ENCODE measurements at places on chromosomes 5 and 9.

GRCh38 chr9:106653213-106653612 is 209.8 kb upstream of the ZNF462 start:
- no peak for DNase-seq

GRCh38 chr5:177311392-177311722 is 341 bp downstream of the MXD3 start:
- no peak for DNase-seq

DNA sequence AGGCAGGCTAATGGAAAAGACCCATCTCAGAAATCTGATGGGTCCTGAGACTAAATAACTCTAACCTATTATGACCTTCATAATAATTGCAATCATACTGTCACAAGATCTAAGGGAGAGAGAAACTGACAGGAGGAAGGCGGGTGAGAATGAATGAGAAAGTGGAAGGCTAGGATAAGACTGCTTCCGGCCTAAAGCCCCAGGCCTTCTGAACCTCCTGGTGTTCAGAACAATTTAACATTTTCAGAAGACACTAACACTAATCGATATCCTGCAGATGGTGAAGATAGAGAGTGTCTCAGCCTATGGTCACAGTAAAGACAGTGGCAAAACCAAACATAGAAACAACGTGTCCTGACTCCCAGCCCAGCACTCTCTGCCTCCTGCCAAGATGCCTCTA is 1.2 kb downstream of the RPS14 start:
- no peak for DNase-seq

DNA sequence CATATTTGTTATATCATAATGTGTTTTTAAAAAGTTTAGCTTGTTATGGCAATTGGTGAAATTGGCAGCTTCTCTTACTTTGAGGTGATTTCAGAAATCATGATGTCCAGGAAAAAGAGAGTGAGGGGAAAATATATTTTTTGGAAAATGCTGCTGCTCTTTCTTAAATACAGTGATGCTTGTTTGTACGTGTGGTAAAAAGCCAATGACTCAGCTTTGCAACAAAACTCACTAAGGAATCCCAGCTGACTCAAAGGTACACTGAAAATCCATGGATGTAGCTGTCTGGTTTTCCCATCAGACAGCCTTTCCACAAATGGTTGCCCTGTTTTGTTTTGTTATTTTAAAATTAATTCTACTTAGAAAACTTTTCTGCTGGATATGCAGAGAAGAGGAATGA is 306.4 kb upstream of the PAPPA start:
- DNase-seq, result no peak

DNA sequence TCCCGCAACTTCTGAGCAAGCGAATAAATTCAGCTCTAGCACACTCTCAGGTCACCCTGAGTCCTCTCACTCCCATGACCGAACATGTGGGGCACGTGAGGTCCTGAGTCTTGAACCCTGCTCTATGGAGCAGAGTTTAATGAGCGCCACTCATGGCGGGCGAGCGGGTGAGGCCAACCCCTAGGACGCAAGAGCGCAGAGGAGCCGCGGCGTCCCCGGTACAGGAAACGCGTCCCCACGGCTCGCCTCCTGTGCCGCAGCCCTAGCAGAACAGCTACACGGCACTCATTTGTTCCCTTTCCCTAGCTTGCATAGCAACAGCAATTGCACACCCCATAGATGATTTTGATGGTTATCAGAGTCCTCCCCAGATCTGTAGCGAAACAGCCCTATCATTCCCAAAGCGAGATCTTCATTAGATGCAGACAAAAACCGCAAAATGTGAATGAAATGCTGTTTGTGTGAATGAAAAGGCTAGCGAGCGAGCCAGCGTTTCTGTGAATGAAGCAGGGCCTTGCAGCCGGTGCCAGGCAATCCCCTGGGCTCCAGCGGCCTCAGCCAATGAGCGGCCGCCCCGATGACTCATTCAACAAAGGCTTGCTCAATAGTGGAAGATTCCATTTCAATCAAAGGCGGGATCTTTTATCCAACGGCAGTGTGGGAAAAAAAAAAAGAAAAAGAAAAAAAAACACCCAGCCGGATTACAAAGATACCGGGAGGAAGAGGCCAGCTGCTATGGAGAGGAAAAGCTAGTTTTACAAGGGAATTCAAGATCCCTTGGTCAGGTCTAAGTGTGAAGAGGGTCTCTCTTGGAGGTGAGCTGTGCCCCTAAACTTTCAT is 1.5 kb upstream of the SHC3 start:
- peak; percentile 54 for DNase-seq

- no peak for DNase-seq
Measured at GRCh38 chr5:1887588-1888360, 5.0 kb upstream of the IRX4 start.

DNA sequence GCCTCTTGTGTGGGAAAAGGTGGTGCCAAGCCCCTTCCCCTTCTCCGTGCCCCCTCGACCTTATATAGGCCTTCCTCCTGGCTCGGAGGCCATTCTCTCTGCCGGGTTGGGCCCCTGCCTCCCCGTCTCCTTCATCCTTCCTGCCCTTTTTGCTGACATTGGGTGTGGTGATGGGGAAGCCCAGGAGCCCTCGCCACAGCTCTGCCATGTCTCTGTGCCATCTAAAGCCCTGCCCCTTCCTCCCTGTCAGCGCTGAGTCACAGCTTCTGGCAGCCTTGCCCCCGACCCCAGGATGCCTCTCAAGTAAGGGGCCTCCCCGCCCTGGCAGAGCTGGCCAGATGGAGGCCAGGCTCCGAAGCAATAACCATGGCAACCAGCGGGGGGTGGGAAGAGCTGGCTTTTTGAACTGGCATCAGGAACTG is 30.4 kb downstream of the JADE2 start:
- peak; percentile 87 for DNase-seq

GRCh38 chr9:100370064-100370723 is 17.5 kb upstream of the TEX10 start:
- no peak for DNase-seq

DNA sequence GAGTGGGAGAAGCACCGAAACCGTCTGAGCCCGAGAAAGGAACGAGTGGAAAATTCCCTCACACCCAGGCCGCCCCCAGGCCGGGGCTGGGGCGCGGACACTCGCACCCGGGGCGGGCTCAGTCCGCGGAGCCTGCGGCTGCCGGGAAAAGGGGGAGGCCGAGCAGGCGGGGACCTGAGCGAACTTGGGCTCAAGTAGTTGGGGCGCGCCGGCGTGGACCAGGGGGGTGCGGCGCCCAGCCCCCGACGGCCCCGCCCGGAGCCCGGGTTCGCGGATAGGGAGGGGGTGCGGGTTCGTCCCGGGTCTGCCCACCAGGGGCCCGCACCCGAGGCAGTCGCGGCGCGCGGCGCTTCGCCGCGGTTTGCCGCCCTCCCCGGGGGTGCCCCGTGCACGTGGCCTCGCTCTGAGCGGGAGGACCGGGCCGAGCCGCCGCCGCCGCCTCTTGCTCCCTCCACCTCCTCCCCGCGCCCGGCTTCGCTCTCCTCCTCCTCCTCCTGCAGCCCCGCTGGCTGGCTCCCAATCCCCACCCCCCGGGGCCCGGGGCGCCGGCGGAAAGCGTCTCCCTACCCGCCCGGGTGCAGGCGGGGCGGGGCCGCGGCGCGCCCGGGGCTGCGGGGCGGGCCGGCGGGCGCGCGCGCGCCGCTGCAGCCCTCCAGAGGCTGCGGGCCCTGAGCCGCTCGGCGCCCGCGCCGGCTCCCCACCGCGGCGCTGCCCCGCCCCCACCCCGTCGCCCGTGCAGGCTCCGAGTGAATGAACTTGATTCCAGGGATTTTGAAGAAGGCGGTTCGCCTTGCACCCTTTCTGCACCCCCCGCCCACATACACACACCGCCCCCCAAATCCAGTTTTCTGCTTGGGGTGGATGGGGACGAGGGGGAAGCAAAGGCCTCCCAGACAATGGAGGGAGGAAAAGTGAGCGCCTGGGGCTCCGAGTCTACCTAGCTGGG is 1.3 kb upstream of the NFIB start:
- no peak for DNase-seq

GRCh38 chr5:77398896-77399295 is 93.2 kb downstream of the WDR41 start:
- DNase-seq, result no peak

GRCh38 chr5:132265336-132266030 is 8.0 kb downstream of the PDLIM4 start:
- DNase-seq, result no peak

DNA sequence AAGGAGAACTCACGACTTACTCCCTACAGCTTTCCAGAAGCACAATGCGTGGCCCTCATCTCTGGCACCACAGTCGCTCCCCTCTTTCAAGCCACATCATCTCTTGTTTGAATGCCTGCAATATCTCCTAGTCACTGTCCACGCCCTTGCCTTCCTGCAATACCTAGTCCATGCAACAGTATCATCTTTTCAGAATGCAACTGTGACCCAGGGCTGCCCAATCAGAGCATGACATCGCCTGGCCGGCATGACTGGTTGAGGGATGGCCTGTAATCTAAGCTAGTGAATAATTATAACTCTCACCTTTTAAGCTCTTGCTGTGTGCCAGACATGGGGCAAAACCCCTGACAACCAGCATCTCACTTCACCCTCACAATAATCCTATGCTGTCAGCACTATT is 52.5 kb upstream of the CPEB4 start:
- no peak for DNase-seq

DNA sequence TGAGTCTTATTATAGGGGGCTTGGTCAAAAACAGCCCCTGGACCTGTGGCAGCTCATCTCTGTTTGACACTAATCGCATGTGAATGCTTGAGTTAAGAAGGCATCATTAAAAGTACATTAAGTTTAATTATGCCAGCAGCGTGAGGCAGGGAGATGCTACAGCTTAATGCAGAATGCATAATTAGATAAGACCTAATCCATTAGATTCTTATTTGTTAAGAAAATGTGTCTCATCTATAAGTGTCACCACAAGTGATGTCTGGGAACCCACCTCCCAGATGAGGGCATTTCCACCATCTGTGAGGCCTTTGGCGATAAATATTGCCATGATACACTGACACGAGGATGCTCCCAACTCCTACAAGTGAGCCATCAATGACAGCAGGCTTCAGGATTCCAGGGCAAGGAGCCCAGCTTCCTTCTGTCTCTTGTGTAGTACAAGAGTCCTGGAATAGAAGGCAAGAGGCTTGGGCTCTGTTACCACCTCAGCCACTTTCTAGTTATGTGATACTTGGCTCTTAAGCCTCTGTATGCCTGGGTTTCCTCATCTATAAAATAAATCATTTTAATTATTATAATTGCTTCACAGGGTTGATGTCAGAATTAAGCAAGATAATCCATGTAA is 202.7 kb downstream of the FAM114A2 start:
- no peak for DNase-seq

- DNase-seq, result no peak
Measured at GRCh38 chr5:140118302-140118936, 4.5 kb downstream of the PURA start.

- DNase-seq, result no peak
Measured at GRCh38 chr5:96257904-96258303, 175.1 kb downstream of the PCSK1 start.

GRCh38 chr9:87338088-87338989 is 159.3 kb upstream of the DAPK1 start:
- no peak for DNase-seq

DNA sequence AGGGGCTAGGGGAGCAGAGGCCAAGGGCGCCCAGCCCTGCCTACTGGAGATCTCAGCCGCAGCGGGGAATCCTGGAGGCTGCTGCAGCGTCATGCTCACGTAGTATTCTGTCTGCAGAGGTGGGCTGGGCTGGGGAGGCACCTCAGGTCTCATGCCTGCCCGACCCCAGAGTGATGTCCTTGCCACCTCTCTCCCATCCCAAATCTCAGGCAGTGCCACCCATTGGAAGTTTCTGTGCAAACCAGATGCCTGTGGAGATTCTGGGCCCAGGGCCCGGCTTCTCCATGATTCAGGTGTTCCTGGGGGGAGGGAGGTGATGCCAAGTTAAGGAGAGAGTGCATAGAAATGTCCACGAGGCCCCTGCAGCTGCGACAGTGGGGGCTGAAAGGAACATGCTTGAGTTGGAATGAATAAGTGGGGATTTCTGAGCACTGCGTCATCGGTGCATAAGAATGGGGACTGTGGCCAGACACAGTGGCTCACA is 72.0 kb downstream of the ANKRD33B start:
- peak; percentile 46 for DNase-seq

GRCh38 chr5:155046591-155046990 is 33.0 kb downstream of the KIF4B start:
- DNase-seq, result no peak

- DNase-seq, result peak; percentile 54
Measured at GRCh38 chr9:15416880-15417279, 5.8 kb upstream of the SNAPC3 start.
